OCI-M1 (cell line): ENCODE measurements at places on chromosomes 3 and 15.

DNA sequence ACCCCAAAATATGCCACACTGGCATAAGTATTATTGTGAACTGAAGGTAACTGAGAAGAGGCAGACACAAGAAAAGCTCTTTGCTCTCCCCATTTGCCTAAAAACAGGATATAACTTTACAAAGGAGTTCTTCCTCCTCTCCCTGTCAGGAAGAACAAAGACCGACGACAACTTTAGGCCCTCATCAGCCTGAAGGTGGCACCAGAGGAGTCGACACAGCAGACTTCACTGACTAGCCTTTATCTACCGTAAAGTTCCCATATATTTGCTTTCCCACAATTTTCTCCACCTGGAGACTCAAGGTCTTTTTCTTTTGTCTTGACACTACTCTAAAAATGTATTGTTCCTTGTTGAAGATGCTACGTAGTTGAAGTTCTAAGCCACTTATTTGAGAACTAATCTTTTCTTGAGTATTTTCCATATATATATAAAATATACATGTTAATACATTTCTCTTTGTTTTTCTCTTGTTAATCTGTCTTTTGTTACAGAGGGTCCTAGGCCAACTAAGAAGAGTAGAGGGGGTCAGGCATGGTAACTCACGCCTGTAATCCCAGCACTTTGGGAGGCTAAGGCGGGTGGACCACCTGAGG is 16.2 kb upstream of the XIRP1 start:
- peak; percentile 89 for DNase-seq

DNA sequence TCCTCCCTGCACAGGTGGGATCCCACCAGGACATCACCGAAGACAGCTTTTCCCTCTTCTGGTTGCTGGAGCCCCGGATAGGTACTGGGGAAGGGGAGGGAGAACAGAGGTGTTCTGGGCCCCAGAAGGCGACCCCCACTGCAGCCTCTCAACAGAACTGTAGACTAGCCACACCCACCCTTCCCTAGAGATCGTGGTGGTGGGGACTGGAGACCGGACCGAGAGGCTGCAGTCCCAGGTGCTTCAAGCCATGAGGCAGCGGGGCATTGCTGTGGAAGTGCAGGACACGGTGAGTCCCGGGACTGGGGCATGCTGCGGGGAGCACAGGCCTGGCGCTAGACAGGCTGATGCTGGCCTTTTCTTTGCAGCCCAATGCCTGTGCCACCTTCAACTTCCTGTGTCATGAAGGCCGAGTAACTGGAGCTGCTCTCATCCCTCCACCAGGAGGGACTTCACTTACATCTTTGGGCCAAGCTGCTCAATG is 809 bp downstream of the NDUFAF3 start:
- no peak for DNase-seq

DNA sequence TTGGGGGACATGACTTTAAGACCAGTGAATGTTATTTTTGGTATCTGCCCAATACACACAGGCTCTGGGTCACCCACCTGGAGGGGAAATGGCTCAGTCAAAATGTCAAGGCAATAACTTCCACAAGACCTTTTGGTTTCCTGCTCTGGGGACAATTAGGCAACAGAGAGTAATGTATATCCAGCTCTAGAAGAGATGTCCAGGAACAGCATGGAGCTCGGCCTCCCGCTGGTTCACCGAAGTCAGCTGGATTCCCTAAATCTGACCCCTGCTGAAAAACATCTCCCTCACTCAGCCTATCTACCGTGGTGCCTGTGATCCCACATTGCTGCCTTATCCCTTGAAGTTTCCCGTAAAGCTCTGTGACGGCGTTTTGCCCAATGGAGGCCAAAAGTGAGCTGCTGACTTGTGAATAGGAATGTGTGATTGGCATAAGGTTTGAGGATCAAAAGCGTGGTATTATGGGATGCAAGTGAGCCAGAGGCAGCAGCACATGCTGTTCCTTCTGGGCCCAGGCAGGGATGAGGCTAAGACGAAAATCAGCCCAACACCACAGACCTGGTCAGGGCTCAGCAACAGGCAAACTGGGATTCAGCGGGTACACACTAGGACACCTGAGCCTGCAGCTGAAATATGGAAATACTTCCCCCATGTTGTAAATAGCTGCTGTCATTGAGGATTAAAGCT is 47.2 kb upstream of the SLC6A11 start:
- DNase-seq, result no peak

GRCh38 chr3:142876417-142876816 is 12.5 kb downstream of the PCOLCE2 start:
- no peak for DNase-seq

- peak; percentile 21 for DNase-seq
These were observed 84.6 kb downstream of the SLC9A9 start for GRCh38 chr3:143763564-143764162.

- peak; percentile 64 for DNase-seq
These were observed 12.0 kb upstream of the FGD5 start for GRCh38 chr3:14806641-14807263.

- DNase-seq, result no peak
These were observed 14.4 kb upstream of the TMC3 start for GRCh38 chr15:81388436-81388770.

- DNase-seq, result peak; percentile 80
These were observed 326.0 kb upstream of the SGO1 start for GRCh38 chr3:20511863-20512505.

DNA sequence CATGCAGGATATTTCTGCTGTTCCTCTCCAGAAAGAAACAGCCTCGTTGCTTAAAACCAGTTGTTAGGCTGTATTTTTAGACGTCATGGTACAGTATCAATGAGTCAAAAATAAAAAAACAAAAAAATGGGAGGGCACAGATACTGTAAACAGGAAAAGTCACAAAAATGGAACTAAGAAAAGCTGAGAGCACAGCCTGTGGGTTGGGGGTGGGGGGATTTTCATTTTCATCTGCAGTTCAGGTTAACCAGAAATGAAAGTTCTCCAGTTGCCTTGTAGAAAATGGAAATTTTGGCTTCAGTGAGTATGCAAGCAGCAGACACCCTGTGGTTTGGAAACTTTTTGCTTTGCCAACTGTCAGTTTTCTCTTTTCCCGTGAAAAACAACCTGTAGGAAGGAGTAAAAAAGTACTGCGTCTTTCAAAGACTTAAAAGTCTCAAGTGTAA is 59.0 kb downstream of the FRMD4B start:
- DNase-seq, result peak; percentile 55

GRCh38 chr3:27160146-27160545 is 209.0 kb downstream of the NEK10 start:
- DNase-seq, result no peak

DNA sequence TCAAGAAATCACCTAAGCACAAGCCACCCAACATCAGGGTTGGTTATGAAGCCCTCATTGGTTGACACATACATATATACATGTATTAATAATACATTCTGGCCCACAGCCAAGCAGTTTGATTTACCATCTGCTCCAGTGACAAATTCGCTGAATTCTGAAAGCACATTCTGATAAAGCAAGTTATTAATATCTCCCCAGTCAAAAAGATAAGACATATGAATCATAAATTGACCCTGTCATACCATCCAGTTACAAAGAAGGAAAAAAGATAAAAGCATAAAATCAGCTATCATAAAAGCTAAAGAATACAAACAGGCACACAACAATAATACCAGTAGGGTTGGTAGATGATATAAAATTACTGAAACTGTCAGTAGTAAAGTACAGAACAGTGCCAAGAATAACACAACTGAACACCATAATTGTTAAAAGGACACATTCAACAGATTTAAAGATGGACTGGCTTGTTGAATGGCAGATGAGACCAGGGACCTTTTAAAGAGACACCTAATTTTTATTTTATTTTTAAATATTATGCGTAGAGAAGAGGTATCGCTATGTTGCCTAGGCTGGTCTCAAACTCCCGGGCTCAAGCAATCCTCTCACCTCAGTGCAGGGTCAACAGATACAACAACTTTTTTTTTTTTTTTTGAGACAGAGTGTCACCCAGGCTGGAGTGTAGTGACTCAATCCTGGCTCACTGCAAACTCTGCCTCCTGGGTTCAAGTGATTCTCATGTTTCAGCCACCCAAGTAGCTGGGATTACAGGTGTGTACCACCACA is 7.7 kb downstream of the SNX4 start:
- DNase-seq, result peak; percentile 90

GRCh38 chr15:33963831-33964664 is 4.2 kb upstream of the CHRM5 start:
- peak; percentile 70 for DNase-seq

- DNase-seq, result no peak
These were observed 551 bp downstream of the NLGN1 start for GRCh38 chr3:173398111-173398479.

DNA sequence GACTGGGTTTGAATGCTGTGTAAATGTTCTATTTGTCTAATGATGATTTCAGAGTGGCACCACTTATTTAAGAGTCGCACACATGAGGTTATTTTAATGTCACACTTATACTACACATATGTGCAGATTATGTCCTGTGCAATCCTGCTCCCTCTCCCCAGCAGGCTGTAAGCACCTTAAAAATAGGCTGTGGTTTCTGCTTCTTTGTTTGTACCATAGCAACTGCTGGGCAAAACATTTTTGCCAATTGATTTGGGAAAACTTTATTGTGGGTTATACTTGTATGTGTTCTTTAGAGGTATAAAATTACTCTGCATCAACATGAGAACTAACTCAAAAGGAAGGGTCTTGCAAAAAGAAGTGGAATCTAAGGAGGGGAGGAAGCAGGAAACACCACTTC is 318.5 kb downstream of the NTRK3 start:
- no peak for DNase-seq

- DNase-seq, result peak; percentile 92
These were observed 5.8 kb upstream of the TOPAZ1 start for GRCh38 chr3:44235604-44236484.

DNA sequence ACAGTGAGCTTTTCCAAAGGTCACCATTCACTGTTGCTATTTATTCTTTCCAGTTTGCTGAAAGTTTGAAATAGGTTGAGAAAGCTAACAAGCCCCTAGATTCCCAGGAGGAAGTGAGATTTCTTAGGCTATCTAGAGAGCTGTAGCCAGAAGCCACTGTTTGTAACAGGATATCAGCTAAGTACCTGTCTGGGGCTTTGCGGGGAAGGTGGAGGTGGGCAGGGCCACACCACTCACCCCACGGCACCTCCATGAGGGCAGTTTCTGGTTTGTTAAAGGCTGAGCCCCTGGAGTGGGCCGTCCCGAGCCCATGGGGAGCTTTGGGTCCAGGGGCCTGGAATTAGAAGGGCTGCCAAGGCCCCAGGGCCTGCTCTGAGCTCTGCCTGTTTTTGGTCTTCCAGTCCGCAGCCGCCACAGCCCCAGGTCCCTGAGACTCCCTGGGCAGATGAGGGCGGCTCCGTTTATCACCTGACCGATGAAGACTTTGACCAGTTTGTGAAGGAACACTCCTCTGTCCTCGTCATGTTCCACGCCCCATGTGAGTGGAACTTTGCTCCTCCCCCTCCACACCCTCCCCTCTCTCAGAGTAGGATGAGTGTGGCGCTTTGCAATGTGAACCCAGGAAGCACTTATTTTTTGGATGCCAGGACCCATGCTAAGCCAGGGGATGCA is 63.4 kb downstream of the PDIA5 start:
- DNase-seq, result no peak

DNA sequence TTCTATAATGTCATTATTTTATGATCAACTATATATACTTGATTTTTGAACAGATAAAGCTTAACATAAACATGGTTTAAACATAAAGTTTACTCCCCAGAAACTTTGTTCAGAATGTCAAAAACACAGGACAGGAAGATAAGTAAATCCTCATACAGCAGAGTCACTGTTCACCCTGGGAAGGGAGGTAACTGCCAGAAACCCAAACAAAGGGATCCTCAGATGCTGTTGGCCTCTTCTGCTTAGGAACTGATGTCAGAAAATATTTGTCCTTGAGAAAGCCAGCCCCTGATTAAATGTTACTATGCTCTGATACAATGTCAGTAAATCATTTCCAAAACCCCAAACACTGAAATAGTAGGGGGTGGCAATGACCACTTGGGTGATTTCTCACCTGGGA is 185.3 kb downstream of the TJP1 start:
- no peak for DNase-seq

DNA sequence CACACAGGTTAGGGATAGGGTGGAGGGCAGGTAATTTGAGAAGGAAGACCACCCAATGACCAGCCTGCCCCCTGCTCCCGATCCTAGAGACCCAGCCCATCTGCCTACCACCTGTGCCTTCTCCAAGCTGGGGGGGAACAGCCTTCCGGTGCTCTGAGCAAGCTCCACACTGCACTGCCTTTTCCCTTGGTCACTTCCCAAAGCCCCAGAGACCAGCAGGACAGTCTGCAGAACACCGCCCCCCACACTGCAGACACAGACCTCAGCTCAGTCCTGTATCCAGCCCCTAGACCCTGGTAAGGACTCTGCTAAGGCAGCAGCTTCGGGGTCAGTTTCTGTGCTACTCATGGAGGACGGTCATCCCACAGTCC is 156.9 kb downstream of the MEGF11 start:
- DNase-seq, result no peak

DNA sequence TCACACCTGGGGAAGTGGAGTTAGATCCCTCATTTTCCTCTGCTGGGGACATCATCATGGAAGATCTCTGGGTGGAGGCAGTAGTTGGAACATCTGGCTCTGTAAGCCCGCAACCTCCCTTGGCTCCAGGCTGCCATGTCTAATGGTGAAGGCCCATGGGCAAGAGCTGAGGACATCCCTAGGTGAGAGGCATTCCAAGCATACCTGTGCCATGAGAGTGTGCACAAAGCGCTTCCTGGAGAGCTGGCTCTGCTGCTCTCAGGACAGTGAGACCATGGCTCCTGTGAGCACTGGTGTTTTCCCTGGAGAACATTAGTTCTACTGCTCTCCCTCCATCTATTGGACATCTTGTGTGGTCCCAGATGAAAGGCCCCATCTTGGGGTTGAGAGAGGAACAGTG is 7.7 kb downstream of the MAPKAPK3 start:
- no peak for DNase-seq

DNA sequence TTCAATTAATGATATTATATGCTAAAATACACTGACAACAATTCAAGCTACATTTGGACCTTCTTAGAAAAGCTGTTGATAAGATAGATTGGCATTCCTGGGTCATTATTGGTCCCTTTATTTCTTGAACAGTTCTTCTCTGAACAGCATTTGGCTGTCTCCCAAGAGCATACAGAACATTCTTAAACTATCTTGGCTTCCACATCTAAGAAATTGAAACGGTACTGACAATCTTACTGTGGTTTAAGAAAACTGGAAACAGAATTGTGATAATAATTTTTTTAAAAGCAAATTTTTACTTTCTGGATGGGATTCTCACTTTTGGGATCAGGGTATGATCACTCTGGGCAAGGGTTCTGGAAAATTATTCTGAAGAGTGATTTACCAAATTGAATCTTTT is 161.7 kb upstream of the ZNF385D start:
- no peak for DNase-seq

DNA sequence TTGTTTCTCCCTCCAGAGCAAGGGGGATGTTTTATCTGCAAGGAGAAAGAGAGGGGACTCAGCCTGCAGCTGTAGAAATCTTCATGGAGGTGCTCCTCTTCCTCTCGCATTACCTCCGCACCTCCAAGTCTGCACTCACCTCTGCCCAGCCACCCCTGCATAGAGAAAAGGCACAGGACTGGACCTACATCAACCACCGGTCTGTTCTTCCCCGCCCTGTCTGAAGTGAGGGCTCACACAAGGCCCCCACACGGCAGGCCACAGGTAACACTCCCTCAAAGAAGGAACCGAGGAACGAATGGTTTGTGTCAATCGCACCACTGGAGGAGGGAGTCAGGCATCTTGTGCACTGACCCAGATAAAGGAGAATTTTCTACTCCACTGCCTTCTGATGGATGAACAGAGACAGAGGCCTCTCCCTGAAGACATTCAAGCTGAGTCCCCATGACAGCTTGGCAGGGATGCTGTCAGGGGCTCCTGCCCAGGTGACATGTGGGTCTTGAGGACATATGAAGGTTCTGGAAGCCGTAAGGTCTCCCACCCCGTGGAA is 260.3 kb downstream of the XXYLT1 start:
- no peak for DNase-seq
